ENCODE measurements at places on chromosomes 6 and 20.

- no peak for DNase-seq
Measured at GRCh38 chr20:64271636-64272035, 16.1 kb downstream of the PCMTD2 start.

DNA sequence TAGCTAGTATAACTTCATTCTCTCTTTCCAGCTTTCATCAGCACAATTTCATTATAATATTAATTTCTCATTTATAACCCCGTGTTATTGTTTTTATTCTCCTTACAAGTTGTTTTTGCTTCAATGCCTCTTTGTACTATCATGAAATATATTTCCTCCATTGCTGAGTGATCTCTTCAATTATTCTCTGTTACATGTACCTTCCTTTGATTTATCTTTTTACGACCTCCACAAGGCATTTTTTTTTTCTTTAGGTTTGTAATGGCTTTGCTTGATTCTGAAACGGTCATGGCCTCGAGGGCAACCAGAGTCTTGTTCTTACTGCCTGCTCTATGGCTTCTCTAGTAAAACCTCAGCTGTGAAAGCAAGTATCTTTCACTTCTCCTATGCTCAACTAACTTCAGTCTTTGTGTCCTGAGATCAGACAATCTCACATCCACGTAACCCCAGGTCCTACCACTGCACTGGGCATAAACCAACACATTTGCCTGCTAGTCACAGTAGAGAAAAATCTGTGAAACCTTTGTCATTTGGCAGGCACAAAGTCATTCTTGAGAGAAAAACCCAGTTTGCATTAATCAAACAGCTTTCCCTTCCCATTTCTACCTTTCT lies 119.9 kb downstream of the UST start:
- DNase-seq, result no peak

DNA sequence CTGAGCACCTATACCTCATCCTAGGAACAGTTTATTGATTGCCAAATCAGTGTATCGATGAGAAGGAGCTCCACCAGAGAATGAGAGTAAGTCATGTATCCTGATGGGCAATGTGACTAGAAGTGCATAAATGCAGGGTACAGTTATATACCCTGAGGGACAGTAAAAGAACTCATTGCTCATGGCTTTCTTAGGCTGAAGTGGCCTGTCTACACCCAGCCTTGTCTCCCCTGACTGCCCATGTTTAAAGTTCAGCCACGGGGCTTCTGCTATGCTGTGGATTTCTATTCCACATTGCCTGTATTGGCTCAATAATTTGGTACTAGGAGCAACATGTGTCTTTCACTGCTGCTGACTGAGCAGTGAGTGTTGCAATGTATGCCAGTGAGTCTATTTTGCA lies 400.4 kb upstream of the IMPG1 start:
- DNase-seq, result no peak

DNA sequence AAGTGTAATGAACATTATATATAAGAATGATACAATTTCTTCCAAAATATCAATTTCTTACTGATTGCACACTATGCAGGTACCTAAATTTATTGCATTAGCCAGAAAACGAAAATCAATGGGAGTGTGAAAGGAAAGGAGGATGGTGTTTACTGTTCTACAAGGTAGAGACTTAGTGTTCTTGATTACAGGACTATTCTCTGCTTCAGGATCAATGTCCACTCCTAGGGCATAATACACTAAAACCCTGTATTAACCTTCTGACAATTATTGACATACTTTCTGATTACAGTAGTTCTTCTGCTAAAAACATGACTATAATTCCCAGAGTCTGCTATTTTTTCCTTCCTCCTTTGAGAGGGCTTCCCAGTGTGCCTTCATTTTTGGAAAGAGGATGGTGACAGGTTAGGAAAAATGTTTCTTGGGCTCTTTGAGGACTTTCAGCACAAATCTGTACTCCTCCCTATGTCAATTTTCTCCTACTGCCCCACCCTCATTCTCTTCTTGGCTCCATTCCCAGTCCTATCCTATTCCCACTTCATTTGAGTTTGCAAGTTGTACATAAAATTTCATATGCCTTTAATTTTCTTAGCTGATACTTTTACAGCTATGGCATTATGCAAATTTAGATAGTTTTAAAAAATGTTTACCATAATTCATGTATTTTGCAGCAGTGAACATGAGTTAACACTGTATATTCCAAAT lies 278.9 kb downstream of the CENPW start:
- DNase-seq, result no peak

- DNase-seq, result no peak
Measured at GRCh38 chr6:133245007-133245406, 3.9 kb downstream of the EYA4 start.

- no peak for DNase-seq
Measured at GRCh38 chr20:31523361-31524283, 9.4 kb downstream of the HM13 start.

DNA sequence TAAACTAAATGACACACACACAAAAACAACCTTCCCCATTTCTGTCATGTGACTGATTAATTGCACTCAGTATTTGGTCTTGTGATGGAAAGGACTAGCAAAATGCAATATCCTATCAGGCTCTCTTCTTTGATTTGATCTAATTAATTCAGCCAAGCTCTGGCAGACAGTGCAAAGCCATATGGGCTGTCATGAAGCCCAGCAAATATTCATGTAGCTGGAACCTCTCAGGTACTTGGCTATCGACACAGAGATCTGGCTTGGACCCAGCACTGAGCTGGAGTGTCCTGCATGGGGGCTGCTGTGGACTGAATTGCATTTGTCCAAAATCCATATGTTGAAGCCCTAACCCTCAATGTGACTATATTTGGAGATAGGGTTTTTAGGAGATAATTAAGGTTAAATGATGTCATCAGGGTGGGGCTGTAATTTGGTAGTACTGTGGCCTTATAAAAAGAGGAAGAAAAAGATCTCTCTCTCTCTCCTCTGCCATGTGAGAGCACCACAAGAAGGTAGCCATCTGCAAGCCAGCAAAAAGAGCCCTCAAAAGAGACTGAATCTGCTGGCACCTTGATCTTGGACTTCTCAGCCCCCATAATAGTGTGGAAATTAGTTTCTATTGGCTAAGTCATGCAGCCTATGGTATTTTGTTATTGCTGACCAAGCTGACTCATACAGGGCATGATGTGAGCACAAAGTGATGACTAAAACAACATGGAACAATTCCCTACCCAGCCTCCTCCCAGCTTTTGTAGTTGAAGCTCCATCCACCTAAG lies 77.1 kb downstream of the STMND1 start:
- DNase-seq, result no peak

DNA sequence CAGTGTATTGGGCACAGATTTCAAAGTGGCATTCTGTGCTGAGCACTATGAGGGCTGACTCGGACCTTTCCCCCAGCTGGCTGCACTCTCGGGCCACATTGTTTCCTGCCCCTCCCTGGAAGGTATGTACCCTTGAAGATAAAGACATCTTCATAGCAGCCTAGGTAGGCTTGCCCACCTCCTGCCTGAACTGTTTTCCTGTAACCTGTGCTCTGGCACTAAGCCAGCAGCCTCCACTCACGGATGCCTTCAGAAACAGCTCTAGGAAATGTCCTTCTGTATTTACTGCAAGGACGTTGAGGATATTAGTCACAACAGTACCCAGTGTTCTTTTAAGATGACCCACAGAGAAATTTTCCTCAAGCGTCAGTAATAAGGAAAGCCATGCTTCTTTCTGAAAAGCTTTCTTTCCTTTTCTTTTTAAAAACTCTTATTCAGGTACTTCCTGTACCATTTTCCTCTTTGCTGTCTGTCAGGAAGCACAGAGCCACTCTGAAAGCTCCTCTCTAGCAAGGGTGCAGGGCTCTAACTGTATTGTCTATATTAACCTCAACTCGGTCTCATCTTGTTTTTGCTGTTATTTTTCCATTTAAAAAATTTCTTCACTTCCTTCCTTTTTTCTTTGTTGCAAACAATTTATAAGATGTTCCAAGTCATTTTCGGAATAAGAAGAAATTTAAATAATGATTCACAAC lies 43.5 kb downstream of the TTI1 start:
- DNase-seq, result no peak

DNA sequence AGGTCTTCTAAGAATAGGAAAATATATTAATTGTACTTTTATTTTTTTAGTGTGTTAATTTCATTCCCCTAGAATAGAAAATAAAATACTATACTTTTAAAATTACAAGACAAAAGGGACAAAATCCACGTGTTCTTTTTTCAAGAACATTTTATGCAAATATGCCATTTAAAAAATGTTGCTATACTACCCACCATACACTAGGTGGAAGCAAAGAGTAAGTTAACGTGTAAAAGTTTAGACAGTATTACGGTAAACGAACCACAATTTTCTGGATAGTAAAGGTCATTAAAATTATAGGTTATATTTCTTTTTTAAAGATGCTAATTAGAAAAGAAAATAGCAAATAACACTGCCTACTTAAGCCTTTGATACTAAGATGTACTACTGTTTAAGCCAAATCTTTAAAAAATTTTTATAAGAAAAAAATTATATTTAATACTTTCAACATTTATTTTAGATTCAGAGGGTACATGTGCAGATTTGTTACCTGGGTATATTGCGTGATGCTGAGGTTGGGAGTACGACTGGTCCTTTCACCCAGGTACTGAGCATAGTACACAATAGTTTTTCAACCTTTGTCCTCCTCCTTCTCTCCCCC lies 287.6 kb downstream of the PHF3 start:
- no peak for DNase-seq

DNA sequence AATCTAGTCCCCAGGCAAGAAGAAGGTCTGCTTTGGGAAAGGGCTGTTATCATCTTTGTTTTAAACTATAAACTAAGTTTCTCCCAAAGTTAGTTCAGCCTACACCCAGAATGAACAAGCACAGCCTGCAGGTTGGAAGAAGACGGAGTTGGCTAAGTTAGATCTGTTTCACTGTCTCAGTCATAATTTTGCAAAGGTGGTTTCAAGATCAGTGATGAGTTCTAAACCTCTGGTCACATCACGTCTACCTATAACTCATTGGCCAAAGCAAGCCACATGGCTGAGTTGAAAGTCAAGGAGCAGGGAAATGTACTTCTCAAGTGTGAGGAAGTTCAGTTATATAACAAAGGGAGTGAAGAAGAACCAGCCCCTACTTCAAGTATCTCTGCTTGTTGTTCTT lies 50.5 kb upstream of the ECI2 start:
- DNase-seq, result no peak

DNA sequence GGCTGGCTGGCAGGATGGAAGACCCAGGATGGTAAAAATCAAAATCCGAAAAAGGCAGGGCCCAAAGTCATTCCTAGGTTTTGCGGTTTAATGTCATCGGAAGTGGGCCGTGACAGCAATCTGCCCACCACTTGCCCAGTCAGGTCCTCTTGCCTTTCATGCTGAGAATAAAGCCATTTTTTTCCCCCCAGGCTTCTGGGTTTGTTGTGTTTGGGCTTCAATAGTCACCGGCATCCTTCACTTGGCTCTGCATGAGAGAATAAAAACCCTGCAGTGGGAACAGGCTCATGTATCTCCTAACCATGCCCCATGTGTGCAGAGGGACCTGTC lies 56.1 kb downstream of the MEP1A start:
- no peak for DNase-seq

- DNase-seq, result no peak
Measured at GRCh38 chr6:14320332-14320731, 202.8 kb downstream of the CD83 start.
